ENCODE measurements at places on chromosomes 5 and 9. TPM values are rescaled to one million over a fixed set of nuclear protein-coding genes. Genes with fewer than 3 reads are reported as not detected.
A peak's percentile ranks its signal among the peaks of the same experiment; 100 is the strongest.

- no peak for DNase-seq
These were observed 20.5 kb downstream of the RANBP17 start for GRCh38 chr5:170882345-170882744.

DNA sequence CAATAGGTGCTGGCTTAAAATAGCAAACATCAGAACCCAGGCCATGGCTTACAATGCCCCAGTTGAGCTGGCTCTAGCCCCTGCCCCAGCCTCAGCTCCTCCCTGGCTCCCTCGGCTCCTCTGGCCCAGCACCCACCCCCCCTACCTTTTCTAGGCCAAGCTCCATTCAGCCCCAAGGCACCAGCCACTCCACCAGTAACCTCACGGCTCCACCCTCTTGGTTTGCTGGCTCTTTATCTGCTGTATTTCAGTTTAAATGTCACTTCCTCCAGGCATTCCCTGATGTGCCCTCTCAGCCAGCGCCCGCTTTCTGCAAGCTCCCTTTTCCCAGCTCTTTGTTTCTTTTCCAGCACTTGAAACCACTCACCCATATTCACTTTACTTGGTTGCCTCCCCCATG, 10.6 kb downstream of the C1QTNF2 start:
- DNase-seq, result no peak

ARSB gene
- total RNA-seq, result 10.4 TPM

CTXN3 gene
- not detected for total RNA-seq

DNA sequence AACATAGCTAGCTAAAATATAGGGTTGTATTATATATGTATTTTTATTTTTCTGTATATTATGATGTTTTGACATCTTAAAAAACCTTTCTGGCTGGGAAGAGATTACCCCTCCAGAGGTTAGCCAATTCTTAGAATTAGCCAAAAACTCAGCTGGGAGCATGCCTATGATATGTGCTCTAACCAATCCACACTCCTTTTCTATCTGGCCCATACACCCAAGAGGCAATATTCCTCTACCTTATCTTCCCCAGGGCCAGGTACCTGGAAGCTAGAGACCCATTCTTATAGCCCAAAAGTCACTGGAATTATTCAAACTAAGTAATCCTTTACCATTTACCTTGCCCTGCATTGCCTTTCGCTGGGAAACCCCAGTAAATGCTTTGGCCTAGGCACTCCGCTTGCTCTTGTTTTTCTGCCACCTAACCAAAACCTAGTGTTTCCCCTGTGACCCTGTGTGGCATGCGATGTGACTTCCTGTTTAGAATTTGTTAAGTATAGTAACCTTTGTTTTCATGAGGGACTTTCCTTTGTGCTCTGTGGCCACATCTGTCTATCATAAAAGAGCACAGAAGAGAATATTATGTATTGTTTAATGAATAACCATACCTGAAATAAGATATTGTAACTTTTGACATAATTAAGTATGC, 37.4 kb downstream of the CSNK1G3 start:
- DNase-seq, result no peak

FOXD4L4 gene
- 0.25 TPM for total RNA-seq

DNA sequence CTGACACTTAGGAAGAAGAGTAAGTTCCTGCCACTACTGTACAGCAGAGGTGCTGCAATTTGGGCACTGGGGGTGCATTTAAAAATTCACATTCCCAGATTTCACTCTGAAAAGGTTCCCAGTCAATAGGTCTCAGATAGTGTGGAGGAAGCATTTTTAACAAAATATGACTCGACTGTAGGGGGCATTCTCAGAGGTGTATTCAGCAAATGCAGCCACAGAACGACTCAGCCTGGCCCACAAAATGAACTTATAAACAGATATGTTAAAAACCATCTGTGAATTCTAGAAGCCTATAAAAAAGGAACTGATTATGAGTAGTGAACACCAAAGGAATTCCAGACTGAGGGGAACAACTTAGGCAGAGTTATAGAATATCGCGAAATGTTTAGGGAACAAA, 31.1 kb downstream of the MLLT3 start:
- DNase-seq, result no peak

- peak; percentile 47 for DNase-seq
These were observed 107.9 kb downstream of the INVS start for GRCh38 chr9:100206899-100207298.

SPOCK1 gene
- 324 TPM for total RNA-seq

- DNase-seq, result peak; percentile 60
These were observed 20.4 kb downstream of the ANKS6 start for GRCh38 chr9:98775831-98776441.

TUSC1 gene
- total RNA-seq, result 10.2 TPM

- no peak for DNase-seq
These were observed 363.6 kb downstream of the ANXA1 start for GRCh38 chr9:73515216-73515615.

MVB12B gene
- 1.1 TPM for total RNA-seq

DNA sequence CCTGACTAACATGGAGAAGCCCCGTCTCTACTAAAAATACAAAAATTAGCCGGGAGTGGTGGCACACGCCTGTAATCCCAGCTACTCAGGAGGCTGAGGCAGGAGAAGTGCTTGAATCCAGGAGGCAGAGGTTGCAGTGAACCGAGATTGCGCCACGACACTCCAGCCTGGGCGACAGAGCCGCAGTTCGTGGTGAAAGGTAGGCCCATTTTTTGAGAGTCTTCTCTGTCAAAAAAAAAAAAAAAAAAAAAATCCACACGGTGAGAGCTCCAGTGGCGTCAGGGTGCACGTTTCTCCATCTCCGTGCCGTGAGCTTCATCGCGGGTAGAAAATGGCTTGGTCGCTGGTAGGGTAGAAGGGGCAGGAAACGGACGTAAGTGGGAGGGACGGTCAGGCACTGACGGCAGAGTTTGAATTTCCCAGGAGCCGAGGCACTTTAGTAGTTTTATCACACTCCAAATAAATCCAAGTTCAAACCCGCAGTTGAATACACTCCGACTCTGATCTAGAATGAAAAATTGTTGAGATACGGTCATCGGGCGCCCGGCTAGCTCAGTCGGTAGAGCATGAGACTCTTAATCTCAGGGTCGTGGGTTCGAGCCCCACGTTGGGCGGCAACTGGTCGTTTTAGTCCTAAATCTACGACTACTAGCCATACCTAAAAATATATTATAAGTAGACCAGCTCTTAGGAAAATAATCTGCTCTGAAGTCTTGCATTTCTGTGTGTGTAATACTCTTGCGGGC, 2.4 kb upstream of the TRIM7 start:
- no peak for DNase-seq

GRCh38 chr9:94665613-94666012, 26.3 kb upstream of the FBP1 start:
- no peak for DNase-seq

DNA sequence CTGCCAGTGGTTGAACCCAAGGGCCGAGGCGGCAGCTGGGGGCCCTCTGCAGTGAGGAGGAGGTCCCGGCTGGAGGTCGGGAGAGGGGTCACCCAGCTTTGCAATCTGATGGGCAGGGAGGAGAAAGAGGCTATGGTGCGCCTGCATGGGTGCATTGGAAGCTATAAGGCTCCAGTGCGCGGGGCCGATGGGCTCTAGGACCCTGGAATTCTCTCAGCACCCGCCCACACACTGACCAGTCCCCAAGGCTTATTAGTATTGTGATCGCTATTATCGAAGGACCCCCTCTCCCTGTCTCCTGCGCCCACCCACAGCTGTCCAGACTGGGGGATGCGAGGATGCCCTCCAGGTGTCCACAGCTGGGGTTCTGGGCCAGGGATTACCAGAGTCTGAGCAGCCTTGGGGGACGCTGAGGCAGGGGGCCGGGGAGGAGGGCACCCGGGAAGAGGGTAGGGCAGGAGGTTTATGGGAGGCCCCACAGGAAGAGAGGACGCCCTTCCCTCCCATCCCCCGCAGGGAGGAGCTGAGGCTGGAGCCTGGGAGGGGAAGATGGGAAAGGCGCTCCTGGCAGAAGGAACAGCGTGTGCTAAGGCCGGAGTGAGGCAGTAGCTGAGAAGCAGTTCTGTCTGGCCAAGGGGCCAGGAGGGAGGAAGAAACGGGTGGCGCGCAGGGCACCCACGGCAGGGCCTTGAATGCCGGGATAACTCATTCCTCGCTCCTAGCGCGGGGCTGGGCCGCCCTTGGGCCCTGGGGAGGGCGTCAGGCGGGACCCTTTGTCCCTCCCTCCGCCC, 24.2 kb downstream of the C9orf50 start:
- no peak for DNase-seq

DNA sequence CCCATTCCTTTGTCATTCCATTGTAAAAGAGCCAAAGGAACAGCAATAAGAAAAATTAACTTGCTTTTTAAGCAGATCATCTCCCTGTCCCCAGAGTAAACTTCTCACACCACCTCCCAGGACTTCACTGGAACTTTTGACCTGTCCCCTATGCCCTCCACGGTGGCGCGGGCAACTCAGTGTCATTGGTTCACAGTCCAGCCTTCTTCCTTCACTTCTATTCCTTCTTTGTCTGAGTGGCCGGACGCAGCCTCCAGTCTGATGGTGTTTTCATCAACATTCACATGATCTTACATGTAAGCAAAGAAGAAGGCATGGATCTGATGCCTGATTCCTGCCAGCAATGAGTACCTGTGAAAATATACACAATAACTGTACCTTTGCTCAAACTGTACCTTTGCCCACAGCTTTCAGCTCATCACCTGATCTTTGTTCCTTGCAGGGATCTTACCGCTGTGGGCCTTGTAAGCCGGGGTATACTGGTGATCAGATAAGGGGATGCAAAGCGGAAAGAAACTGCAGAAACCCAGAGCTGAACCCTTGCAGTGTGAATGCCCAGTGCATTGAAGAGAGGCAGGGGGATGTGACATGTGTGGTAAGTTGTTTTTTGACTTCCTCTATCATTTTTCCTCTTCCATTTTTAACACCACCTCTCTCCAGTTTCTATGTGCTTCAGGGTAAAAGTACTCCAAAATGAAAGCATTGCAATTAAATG, 32.5 kb downstream of the THBS4 start:
- DNase-seq, result no peak

GDF9 gene
- not detected for total RNA-seq

- no peak for DNase-seq
These were observed 61.9 kb downstream of the PIK3R1 start for GRCh38 chr5:68277431-68277830.

DNA sequence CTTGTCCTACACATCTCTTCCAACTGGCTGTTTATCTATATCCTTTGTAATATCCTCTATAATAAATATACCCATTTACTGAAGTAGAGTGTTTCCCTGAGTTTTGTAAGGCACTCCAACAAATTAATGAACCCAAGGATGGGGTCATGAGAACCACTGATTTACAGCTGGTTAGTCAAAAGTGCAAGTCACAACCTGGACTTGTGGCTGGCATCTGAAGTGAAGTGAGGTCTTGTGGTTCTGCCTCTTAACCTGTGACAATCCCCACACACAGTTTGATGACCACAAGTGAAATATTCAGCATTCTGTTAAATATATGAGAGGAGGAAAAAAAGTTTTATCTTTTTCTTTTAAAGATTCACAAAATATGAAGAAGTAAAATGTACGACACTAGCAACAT, 126.1 kb downstream of the NR2F1-AS1 start:
- no peak for DNase-seq

IFNA14 gene
- not detected for total RNA-seq

GRCh38 chr5:69364850-69365249, 4.5 kb downstream of the AK6 start:
- DNase-seq, result no peak

- peak; percentile 11 for DNase-seq
These were observed 36.1 kb downstream of the MAP3K1 start for GRCh38 chr5:56851258-56851941.

GRCh38 chr5:157540707-157541446, 34.7 kb downstream of the ADAM19 start:
- no peak for DNase-seq

DNA sequence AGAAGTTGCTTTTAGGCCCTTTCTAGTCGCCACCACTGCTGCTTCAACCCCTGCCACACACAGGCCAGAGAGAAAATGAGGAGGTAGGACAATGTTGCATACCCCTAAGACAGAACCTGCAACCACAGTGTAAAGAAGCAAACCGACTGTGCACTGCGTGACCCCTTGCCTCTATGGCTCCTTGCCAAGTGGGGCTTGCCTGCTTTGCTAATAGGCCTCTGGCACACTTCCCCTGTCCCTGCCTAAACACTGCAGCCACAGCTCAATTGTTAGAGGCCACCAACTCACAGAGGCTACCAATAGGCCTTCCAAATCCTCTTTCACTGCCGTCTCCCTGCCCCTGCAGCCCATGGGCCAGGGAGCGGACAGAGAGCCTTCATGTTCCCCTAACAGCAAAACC, 280.1 kb downstream of the CDH10 start:
- DNase-seq, result no peak

SV2C gene
- total RNA-seq, result not detected

- DNase-seq, result peak; percentile 33
These were observed 25.0 kb upstream of the HMCN2 start for GRCh38 chr9:130240410-130241197.

- DNase-seq, result no peak
These were observed 96.6 kb downstream of the NLN start for GRCh38 chr5:65818592-65818991.

PPP3R2 gene
- total RNA-seq, result not detected

DNA sequence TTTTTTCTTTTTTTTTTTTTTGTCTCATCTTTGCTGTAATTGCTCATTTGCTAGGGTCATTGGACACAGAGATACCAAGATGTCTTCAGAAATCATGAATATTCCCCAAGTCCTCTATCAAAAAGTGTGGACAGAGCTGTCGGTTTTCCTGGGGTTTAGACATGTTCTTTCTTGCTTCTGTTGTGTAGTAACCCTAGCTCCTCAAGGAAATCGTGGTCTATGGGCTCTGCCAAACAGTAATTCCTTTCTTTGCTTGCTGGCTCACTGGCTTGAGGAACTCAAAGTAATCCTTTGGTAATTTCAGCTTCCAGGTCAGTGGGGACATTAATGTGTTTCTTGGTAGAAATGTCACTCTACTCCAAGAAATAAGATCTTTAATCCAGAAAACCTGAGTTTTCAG, 101.7 kb downstream of the TMC1 start:
- no peak for DNase-seq

MAP3K1 gene
- 13.8 TPM for total RNA-seq

CSF1R gene
- not detected for total RNA-seq

AFAP1L1 gene
- total RNA-seq, result 150 TPM

GAS1 gene
- 0.13 TPM for total RNA-seq

- no peak for DNase-seq
These were observed 49.4 kb downstream of the POU5F2 start for GRCh38 chr5:93691997-93692396.

DNA sequence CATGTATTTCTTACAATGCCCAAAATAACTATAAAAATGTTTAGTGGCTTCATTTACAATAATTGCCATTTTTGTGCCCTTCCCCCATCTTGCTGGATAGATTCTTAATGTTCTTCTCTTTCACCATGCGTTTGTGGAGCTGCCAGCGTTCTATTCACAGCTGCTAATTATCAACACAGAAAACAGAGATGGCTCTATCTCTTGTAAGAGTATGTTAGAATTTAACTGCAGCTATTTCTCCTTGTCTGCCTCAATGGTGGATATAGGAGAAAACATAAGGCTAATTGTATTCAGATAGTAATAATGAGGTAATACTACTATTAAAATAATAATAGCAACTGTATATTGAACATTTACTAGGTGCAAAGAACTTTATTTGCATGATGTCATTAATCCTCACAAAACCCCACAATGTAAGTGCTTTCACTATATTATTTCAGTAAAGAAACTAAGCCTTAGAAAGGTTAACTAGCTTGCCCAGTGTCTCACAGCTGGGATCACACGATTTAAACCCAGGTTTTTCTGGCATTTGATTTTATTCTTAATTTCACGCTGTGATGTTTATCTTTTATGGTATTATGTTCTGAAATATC, 50.1 kb downstream of the JAKMIP2 start:
- no peak for DNase-seq

GRM6 gene
- not detected for total RNA-seq

DDX4 gene
- total RNA-seq, result not detected
